ENCODE measurements at places on chromosomes 7 and 10.

DNA sequence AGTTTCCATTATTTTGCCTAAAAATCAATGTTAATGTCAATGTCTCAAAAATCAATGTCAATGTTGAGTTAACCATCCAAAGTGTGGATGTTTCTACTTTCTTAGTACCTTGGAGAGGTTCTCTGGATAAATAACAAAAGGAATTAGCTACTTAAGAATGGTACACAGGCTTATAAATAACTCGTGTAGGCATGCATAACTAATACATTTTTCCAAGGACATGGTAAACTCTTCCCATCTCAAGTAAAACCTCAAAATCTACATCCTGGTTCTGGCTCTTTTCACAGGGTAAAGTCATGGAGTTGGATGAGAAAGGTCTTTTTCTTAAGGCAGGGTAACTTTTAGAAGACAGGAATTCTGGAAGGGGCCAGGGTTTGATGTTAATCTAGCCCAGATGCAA, 59.9 kb downstream of the CAV1 start:
- DNase-seq, result no peak

DNA sequence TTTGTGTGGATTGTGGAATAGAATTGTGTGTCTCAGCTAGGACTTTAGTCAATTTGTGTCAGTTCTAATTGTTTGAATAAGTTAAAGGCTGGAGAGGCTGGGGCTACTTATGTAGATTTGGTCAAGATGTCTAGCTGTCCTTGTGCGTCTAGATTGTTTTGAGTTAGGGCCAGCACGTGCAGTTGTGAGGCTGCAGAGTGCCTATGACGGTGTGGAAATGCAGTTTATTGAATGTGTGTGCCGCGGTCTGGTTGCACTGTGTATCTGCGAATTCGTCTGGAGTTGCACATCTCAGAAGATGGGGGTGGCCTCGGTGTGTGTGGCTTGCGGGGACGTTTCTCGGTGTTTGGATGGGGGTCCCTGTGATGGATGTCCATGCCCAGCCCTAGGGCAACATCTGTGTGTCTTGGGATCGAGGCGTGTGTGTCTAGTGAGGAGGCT, 10.2 kb downstream of the EMX2 start:
- no peak for DNase-seq

GRCh38 chr10:60704471-60704870, 73.8 kb upstream of the CDK1 start:
- DNase-seq, result no peak

DNA sequence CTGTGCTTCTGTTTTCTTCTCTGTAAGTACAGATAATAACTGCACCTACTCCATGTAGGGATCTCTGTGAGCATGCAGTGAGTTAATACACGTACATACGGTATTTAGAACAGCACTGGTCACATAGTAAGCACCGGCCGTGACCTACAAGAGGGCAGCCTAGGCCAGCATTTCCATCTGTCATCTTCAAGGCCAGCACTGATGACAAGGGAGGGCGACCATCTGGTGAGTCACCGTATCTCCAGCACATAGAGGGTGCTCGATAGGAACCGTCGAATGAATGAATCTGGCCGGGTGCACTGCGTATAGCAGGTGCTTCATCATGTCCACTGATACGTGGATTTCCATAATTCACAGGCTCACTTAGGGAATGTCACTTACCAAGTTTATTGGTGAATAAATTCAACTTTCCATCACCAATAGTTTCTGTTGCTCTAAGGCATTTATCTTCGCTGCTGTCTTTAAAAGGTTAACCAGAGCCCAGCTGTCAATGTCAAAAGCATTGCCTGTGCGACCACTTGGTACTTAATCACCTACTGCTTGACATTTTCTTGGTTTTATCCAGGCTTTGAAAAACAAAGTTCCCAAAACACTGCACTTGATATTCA, 8.3 kb downstream of the NOD1 start:
- DNase-seq, result no peak

GRCh38 chr7:99755085-99755484, 20.1 kb upstream of the CYP3A7 start:
- DNase-seq, result no peak

DNA sequence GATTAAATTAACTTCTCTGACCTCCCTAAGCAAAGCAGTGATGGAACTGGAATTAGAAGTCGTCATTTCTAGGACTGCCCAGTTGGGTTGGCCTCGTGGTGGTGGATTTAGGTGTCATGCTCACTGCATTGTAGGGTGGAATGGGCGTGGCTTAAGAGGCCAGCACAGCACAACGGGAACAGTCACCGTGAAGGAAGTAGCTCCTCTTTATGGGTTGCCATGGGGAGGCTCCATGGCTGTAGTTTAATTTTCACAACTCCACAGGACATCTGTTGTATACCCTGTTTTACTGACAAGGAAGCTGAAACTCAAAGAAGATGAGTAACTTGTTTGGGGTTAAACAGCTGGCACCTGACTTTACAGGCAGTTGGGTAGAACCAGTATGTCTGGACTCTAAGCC, 208.3 kb downstream of the CELF2 start:
- DNase-seq, result no peak

- DNase-seq, result no peak
Observed at GRCh38 chr10:60289800-60290199, 99.9 kb downstream of the ANK3 start.

DNA sequence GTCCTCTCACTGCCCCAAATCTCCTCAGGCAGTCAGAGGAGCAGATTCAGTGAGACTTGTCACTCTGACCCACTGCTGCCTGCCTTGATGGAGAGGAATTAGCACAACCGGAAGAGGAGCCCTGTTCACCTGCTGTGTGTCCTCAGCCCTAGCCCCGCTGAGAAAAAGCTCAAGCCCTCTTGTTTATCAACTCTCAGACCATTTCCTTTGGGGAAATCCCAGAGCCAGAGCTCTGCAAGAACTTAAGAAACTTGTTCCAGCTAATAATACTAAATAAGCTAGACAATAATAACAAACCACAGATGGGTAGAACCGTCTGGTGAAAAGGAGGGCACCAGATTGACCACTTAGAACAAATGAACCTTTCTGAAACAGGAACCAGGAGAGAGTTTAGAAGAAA, 37.7 kb upstream of the ITGB1 start:
- no peak for DNase-seq

DNA sequence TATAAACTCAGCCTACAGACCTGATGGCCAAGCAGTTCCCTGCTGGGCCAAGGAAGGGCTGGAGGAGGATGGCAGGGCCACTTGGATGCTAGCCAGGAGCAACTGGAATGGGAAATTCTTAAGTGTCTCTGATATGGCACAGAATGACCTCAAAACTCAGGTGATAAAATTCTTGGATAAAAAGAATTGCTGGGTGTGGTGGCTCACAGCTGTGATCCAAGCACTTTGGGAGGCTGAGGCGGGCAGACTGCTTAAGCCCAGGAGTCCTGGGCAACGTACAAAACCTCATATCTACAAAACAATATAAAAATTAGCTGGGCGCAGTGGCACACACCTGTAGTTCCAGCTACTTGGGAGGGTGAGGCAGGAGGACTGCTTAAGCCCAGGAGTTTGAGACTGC, 14.0 kb upstream of the PKD1L1 start:
- no peak for DNase-seq

- no peak for DNase-seq
Observed at GRCh38 chr10:75910032-75910431, 478.6 kb downstream of the LRMDA start.

- DNase-seq, result no peak
Observed at GRCh38 chr7:66751945-66752344, 11.4 kb downstream of the RABGEF1 start.

DNA sequence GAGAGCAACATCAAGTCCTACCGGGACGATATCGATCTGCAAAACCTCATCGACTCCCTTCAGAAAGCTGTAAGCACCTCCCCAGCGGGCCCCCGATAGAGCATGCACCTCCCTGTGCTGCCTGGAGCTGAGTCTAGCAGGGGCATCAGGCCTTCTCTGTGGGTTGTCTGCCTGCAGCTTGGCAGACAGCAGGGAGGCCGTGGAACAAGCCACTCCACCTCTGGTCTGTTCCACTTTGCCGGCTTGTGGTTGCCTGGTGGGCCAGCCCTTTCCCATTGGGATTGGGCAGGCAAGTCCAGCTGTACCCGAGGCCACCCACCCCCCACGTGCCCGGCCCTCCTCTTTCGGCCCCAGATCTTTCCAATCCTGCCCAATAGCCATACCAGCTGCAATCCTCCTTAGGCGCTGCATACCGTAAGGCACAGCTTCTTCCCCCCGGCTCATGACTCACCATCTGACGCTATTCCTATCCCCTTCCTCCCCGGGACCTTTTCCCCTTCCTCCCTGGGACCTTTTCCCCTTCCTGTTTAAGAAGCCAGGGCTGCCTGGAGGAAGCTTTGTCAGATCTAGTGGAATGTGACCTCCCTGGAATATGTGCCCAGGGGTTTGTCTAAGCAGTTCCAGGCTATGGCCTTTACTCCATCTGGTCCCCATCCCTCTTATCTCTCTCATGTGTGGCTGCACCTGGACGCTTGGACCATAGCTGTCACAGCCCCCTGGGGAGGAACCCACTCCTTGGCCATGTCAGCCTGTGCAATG, 28.1 kb upstream of the SH2D4B start:
- peak; percentile 75 for DNase-seq

GRCh38 chr10:32308027-32308603, 38.8 kb downstream of the EPC1 start:
- no peak for DNase-seq

DNA sequence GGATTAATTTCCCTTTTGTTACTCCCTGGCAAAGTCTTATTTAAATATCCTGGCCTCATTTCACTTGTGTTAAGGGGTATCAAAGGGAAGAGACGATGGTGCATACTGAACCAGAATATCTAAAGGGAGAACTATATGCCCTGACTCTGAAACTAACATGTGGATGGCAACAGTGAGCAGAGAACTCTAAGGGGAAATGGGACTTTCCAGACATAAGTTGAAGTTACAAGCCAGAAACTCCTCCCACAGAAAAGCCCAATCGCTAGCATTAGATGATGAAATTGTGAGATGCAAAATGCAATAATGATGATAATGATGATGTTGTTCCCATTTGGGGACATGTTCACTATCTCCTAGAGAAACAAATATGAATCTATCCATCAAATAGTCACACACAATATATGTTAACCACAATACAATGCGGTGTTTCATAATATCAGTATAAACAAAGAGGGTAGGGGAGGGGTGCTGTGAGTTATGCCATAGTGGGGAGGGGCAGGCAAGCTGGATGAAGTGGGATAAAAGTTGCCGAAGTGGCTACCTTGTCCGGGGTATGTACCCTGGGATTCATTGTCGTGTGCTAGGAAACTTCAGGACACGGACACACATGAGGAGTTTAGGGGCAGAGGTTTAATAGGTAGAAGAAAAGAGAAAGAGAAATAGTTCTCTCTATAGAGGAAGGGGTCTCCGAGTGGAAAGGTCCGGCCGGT, 37.1 kb downstream of the TMEM229A start:
- DNase-seq, result no peak

DNA sequence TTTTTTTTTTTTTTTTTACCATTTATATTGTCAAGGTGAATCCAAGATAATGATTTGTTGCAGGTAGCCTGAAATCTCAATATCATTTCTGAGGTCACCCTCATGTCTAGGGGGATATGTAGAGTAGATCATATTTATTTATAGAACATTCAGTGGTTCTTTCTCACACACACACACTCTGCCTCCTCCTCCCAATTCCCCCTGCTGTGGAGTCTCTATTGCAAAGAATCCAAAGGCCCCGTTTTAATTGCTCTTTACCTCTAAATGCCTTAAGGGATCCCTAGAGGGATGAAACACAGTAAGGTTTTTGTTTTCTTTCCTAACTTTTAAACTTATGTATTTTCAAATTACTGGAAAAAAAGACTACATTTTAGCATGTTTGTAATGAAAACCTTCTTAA, 170.0 kb downstream of the PRKG1 start:
- DNase-seq, result no peak

DNA sequence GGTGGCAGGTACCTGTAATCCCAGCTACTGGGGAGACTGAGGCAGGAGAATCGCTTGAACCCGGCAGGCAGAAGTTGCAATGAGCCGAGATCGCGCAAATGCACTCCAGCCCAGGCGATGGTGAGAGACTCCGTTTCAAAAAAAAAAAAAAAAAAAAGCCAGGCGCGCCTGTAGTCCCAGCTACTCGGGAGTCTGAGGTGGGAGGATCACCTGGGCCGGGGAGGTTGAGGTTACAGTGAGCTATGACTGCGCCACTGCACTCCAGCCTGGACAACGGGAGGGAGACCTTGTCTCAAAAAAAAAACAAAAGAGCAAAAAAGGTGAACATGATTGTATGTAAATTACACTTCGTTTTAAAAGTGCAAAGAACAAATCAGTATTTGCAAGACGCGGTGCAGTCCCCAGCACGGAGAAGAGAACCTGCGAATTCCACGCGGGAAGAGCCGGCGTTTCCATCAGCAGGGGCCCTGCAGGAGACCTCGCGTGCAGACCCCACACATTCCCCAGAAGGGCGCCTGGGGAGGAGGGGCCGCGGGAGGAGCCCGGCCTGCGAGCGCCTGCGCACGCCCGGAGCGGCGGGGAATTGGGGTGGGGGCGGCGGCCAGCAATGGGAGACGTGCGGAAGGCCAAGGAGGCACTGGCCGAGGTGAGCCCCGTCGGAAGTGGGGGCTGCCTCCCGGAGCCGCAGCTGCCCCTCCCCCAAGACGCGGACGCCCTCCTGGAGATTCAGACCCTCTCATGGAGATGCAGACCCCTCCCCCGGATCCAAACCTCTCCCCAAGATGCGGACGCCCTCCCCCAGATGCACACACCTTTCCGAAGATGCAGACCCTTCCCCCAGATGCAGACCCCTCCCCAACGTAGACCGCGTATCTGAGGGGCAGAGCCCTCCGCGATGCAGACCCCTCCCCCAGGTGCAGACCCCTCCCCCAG, 16.7 kb upstream of the SUN1 start:
- no peak for DNase-seq

- DNase-seq, result no peak
Observed at GRCh38 chr7:138864667-138865066, 66.7 kb upstream of the ATP6V0A4 start.

DNA sequence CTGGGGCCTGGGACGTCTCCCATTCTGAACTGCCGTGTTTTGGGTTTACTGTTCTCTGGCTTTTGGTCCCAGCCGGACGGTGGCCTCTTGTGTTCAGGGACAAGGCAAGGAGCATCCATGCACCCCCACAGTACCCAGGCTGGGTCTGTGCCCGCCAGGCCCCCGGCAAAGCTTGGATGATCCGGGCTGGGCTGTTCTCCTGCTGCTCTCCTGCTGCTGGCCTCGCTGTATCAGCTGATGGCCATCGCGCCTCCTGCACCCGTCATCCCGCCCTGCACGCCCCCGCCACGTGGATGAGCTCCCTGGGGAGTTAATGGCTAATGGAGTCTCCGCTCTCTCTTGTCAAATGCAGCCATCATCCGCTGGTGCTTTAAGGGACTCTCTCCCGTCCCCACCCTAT, 14.9 kb upstream of the PSMG3 start:
- DNase-seq, result no peak
